ENCODE measurements at places on chromosomes 6 and 20.

GRCh38 chr6:89145956-89146717 is at the start of gene PM20D2:
TSS of gene PM20D2 (plus strand) at chr6:89146055. CDS start at chr6:89146145, 90 bp downstream.
- DNase-seq = peak; percentile 53

GRCh38 chr6:151963001-151963400 is 155.5 kb downstream of the ESR1 start:
- no peak for DNase-seq

GRCh38 chr6:12458558-12458957 is 168.4 kb downstream of the EDN1 start:
- DNase-seq = no peak

DNA sequence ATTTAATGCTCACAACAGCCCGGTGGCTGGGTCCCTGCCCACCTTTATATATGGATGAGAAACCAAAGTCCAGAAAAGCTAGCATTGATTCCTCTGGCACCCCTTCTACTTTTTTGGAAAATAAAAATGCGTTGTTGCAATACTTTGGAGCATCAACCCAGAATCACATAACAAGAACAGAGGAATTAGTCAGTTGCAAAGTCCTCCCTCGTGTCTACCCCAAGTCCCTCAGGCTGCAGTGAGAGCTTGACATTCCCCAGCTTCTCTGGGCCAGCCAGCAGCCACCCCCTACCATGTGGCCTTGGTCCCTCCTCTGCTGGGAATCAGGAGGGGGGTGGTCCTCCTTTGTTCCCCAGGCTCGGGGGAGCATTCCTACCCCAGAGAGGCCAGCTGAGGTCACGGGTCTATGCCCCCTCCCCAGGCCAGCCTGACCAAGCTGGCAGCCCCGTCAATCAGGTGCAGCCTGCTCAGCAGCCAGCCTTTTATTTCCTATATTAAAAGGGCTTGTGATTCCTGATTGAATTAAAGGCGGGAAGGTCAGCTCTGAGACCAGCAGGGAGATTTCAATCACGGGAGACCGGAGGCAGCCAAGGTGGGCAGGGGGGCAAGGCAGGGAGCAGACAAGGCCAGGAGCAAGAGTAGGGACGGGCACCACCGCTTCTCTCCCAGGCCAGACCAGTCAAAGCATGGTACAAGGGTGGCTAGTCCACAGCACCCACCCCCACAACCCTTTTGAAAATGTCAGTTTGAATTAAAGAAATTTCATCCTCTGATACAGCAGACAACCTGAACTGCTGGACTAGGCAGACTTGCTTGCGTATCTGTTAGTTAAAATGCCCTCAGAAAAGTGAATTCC is 158.9 kb downstream of the MRPL14 start:
- no peak for DNase-seq

GRCh38 chr6:111841822-111842221 is 31.4 kb downstream of the FYN start:
- DNase-seq = no peak

DNA sequence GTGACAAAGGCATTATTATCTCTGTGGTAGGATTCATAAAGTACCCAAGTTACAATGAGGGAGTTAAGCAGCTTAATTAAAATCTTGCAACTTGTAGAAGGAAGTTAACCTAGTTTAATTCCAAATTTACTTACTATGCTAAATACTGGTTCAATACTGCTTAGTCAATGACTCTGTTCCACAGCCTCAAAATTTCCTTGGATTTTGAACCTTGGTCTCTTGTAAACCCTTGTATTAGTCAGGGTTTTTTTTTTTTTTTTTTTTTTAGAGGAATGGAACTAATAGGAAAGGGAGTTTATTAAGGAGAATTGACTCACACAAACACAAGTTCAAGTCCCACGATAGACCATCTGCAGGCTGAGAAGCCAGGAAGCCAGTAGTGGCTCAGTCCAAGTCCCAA is 163.4 kb downstream of the HS3ST5 start:
- no peak for DNase-seq

- DNase-seq = no peak
Measured at GRCh38 chr6:24093381-24093780, 32.6 kb upstream of the NRSN1 start.

- DNase-seq = no peak
Measured at GRCh38 chr6:17493286-17493685, 99.9 kb downstream of the CAP2 start.

DNA sequence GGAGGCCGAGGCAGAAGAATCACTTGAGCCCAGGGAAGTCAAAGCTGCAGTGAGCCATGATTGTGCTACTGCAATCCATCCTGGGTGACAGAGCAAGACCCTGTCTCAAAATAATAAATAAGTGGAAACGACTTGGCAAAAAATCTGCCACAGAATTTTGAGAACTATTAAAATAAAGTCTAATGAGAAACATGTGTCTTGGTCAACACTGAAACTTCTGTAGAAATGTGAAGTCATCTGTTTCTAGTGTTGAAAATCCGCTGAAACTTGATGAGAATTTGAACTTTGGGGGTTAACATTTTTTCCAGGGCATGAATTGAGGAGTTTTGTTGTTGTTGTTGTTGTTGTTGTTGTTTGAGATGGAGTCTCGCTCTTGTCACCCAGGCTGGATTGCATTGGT is 29.0 kb upstream of the BCLAF1 start:
- DNase-seq = no peak

DNA sequence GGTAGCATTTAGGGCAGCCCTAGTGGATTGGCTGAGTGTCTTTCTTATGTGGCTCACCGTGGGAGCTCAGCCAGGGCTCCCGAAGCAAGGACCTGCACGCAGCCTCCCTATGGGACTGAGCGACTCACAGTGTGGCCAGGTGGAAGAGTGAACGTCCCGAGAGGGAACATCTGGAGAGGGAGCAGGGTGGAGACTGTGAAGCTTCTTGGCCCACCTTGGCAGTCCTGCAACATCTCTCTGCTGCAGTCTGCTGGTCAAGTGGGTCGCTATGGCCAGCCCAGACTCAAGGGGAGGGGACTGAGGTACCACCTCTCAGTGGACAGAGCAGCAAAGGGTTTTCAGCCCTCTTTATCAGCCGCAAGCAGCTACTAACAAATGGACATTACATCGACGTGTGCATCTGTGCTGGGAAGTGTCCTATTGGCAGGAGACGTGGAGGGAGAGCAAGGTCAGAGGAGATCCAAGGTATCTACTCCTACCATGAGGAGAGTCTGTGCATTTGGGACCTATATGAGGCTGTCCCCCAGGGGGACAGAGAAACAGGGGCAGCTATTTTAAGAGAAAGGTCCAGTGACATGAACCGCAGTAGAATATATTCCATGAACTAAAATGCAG is 49.0 kb upstream of the NXT1 start:
- DNase-seq = no peak

- no peak for DNase-seq
Measured at GRCh38 chr20:38706509-38706908, 17.8 kb upstream of the SLC32A1 start.

DNA sequence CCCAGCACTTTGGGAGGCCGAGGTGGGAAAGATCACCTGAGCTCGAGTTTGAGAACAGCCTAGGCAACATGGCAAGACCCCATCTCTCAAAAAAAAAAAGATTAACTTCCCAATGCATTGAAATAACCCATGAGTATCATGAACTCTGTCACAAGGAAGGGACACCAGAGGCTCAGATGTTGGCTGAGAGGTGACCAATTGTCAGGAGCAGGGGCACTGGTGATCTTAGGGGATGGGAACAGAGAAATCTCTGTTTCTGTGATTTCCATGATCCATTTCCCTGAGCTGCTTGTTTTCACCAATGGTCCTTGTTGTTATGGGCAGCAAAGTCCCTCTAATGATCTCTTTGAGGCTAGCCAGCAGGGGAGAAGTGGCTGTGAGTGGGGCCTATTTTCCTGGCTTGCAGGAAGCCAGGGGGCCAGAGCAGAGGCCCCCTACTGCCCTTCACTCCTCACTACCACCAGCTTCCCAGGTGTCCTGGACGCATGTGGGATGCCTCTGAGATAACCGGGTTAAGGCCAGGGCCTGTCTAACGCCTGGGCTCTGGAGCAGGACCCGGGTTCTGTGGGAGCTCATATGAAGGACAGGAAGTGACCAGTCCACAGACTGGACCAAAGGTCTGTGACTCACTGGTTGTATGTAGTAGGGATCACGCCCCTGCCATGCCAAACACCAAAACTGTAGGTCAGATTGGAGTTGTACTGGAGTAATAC is 54.4 kb downstream of the PCNA start:
- no peak for DNase-seq

GRCh38 chr20:19018881-19019280 is 193.6 kb upstream of the SLC24A3 start:
- no peak for DNase-seq

DNA sequence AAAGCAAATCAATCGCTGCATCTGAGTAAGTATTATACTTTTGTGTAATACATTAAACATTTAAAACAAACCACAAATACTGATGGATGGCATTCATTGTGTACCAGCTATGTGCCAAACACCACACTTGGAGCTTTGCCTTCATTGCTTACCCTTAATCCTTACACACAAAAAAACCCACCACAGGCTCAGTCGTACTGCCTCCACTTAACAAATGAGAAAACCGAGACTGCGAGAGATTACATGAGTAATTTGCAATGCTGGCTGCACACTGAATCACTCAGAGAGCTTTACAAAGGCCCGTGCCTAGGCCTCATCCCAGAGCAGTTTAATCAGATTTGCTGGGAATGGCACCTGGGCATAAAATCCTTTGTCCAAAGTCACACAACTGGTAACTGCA is 130.5 kb downstream of the EDN1 start:
- no peak for DNase-seq

GRCh38 chr6:134309983-134310605 is 7.8 kb downstream of the SGK1 start:
- no peak for DNase-seq

GRCh38 chr6:112912416-112913101 is 565.4 kb downstream of the RFPL4B start:
- DNase-seq = no peak

GRCh38 chr20:59010321-59010994 is 3.4 kb upstream of the CTSZ start:
- DNase-seq = no peak

DNA sequence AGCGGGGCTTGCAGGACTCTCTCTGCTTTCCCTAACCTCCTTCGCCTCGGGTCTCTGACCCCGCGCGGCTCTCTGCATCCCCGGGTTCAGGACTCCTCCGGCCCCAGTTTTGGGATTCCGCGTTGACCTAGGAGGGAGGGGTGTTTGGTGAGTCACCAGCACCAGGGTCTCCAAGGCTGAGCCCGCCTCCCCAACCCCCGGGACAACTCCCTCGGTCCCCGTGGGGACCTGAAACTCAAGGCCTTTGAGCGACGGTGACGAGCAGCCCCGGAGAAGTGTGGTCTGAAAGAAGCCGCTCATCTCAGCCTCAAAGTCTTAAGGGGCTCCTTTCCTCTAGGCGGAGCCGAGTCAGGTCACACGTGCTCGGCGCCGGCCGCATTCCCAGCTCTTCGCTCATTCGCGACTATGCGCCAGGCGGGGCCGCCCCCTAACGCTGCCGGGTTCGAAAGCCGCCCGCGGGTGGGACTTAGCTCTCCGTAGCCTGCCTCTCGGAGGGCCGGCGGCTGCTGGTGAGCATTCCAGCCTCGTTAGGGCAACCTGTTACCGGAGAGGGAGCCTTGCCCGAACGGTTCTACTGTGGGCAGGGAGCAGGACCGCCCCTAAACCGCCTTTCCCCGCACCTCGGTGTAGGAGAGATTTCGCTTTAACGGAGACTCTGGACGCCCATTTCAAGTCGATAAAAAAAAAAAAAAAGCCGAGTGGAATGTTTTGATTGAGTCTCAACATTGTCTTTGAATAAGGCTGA is 3.0 kb upstream of the PRDM13 start:
- DNase-seq = peak; percentile 47

GRCh38 chr20:48701702-48702101 is 126.1 kb downstream of the PREX1 start:
- DNase-seq = no peak

GRCh38 chr20:12599494-12599893 is 409.3 kb upstream of the SPTLC3 start:
- DNase-seq = no peak

DNA sequence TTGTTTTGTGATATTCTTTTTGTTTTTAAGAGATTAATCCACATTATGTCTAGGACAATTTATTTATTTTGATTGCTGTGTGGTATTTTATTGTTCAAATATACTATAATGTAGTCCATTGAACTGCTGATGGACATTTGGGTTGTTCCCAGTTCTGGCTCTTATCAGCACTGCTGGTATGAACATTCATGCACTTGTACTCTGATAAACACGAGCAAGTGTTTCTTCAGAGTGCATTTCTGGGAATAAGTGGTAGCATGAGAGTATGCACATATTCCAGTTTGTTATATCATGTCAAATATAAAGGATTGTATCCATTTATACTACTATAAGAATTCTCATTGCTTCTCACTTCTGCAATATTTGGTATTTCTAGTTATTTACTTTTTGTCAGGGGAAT is 7.1 kb downstream of the CALHM6 start:
- no peak for DNase-seq

DNA sequence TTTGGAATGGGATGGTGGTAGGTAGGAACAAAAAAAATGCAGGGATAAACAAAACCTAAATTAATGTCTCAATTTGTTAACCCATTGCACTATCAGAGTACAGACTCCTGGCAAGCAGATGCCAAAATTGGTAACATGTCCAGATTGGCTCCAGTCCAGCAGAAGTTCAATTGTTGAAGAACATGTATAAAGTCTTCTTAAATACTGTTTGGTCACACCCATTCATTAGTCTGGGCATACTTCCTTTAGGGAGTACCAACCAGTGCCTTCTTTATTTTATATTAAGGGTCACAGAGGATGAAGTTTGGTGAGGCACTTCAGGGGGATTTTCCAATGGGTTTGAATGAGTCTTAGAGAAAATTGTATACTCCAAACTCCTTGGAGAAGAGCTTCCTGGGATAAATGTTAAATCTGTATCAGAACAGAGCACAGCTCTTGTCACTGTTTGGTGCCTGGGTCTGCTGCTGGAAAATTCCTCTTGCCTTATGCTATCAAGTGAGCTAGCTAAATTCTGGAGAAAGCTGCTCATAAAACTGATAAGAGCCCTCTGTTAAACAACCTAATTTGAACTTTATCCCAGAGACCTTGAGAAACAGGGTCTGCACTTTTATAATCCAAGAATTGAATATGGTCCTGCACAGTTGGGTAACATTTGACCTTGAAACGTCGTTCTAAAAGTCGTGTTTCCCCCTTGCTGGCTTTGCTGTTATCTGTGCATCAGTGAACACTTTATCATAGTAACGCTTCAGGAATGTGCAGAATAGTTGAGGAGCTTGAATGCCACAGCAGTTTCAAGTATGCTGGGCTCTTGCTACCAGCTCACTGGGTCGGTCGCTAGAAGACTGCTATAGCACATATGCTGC is 334.1 kb upstream of the CITED2 start:
- DNase-seq = no peak

DNA sequence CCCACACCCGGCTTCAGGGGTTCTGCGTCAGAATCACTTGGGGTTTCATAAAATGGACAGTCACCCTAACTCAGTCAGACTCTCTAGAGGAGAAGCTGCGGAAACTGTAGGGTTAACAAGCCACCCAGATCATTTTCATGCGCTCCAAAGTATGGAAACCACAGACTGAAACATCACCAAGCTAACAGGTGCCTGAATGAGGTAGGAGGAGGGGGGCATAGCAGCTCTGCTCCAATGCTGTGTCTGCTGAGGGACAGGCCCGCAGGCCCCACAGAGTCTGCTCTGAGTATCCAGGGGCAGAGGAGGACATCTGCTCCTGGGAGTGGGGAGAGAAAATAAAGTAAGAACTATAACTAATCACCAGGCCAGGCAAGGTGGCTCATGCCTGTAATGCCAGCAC is 97.1 kb upstream of the AKAP12 start:
- no peak for DNase-seq

Data from D721Med (cell line).